ENCODE measurements at places on chromosomes 2 and 18. TPM values are rescaled to one million over a fixed set of nuclear protein-coding genes. Genes with fewer than 3 reads are reported as not detected.

Gene CDH19
- 1.3 TPM for total RNA-seq

Gene CCBE1
- 4.4 TPM for total RNA-seq

- no peak for DNase-seq
Observed at GRCh38 chr2:218622606-218623365, 15.1 kb downstream of the PLCD4 start.

GRCh38 chr2:88281302-88282217 is 111.4 kb downstream of the THNSL2 start:
- no peak for DNase-seq

GRCh38 chr2:9660781-9661180 is 30.0 kb upstream of the YWHAQ start:
- no peak for DNase-seq

GRCh38 chr2:65503746-65504145 is 71.3 kb upstream of the SPRED2 start:
- DNase-seq, result no peak

DNA sequence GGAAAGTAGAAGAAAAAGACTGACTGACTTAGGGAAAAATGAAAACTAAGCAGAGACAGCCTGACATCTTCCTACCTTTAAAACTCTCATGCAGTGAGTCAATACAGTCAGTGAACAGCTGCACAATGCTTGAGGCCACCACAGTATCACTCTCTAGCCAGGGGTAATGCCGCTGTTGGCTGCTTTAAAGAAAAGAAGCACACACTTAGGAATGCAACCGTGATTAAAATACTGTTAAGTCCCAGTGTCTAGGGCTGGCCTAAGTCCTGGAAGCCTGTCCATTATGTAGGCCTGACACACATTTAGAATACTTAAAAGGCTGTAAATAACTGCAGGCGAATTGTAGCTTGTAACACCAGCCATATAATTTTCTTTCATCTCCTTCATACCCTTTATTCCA is 50.7 kb downstream of the SIGLEC15 start:
- DNase-seq, result no peak

- DNase-seq, result no peak
Observed at GRCh38 chr2:69668598-69668997, 25.1 kb upstream of the AAK1 start.
